ENCODE measurements at places on chromosomes 1 and 21.

DNA sequence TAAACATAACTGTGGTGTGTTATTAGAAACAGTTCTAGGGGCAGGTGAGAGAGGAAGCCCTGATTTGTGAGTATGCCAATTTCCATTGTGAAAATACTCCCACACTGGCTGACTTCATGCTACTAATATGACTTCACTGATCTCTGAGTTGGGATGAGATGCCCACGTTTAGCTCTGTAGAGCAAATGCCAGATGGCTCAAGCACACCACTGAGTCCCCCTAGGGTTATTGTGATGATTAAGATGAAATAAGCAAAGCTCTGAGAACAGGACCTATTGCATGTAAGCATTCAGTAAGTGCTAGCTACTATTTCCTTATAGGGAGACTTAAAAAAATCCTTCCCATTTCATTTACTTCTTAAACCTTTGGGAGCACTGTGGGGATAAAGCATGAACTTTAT lies 117.6 kb downstream of the CENPF start:
- DNase-seq: no peak

- DNase-seq: no peak
Measured at GRCh38 chr1:109500941-109501381, 7.1 kb downstream of the CYB561D1 start.

- DNase-seq: no peak
Measured at GRCh38 chr1:99553301-99553700, 92.6 kb upstream of the PALMD start.

DNA sequence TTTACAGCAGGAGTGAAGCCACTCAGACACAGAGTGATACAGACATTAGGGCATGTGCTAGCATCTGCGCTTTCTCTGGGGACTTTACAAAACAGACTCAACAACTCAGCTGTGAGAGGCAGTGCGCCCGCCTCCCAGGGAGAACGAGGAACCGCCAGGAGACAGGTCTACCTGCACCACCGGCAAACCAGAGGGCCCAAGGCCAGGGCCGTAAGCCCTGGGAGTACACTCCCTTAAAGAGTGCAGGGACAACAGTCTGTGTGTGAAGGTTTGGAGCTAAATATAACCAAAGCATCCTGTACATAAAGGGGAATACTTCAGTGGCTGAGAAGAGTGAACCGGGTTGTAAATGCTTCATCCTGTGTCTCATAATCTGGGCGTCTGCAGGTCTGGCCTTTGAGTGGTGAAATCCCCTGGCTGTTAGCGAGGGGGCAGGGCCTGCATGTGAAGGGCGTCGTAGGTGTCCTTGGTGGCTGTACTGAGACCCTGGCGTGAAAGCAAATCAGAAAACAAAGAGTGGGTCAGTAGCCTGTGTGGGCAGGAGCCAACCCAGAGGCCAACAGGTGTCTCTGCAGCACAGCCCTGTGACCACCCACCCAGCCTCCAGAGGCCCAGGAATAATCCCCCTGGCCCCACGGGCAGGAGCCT lies 86.9 kb downstream of the CD247 start:
- DNase-seq: no peak

DNA sequence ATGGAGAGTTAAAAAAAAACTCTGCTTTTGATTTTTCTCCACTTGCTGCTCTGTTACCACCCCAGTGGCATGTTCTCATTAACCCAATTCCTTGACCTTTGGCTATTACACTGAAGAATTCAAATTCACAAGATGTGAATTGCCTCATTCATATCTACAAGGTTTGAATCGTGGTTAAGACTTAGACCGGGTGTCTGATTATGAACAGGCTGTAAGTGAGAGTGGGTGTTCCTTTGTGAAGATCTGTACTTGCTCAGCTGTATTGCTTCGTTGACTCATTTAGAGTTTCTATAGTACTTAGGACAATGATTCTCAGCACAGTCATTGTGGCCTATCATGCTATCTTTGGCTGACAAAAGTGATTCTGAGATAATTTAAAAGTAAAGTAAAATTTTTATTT lies 36.4 kb downstream of the DNM3 start:
- no peak for DNase-seq

Measured in DMS 273 treated with DMSO at 0.1 percent for 48 hours (cell line).